Stimulated activated CD4-positive, alpha-beta T cell treated with anti-CD3 and anti-CD28 coated beads, Interleukin-4, amount 100 ng/mL, for 48 hours (primary cell): ENCODE measurements at places on chromosomes 16 and 17.
A peak's percentile ranks its signal among the peaks of the same experiment; 100 is the strongest.

GRCh38 chr17:44389723-44390202 lies 314 bp upstream of the ITGA2B start:
- no peak for DNase-seq

GRCh38 chr17:28178800-28179199 lies 136.3 kb downstream of the NLK start:
- DNase-seq, result no peak

DNA sequence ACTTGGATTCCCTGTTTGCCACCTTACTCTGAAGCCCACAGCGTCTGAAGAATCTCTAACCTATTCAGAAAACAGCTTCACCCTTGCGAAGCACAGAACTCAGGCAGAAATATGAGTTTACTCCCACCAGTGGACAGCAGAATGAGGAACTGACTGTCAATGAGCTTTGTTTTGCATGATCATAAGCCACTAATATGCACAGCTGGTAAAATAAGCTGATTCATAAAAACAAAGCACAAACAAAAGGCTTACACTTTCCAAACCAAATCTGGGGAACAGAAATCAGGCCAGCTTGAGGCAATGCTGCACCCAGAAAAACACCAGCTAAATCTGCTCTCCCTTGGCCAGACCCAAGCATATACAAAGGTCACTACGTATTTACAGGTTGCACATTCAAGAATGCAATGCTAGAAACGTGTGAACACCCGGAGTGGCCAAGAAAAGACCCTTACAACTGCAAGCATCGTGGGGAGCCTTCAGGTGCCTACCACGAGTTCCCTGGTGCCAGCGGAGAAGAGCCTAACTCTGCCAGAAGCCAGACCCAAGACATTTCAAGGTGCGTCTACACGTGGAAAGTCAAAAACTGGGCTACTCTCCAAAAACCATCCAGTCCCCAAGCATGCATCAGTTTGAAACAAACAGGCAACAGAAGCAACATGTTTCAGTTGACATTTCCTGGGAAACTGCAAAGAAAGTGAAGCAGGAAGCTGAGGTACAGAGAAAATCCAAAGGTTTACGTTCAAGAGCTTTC lies 207.1 kb downstream of the ZFHX3 start:
- no peak for DNase-seq

DNA sequence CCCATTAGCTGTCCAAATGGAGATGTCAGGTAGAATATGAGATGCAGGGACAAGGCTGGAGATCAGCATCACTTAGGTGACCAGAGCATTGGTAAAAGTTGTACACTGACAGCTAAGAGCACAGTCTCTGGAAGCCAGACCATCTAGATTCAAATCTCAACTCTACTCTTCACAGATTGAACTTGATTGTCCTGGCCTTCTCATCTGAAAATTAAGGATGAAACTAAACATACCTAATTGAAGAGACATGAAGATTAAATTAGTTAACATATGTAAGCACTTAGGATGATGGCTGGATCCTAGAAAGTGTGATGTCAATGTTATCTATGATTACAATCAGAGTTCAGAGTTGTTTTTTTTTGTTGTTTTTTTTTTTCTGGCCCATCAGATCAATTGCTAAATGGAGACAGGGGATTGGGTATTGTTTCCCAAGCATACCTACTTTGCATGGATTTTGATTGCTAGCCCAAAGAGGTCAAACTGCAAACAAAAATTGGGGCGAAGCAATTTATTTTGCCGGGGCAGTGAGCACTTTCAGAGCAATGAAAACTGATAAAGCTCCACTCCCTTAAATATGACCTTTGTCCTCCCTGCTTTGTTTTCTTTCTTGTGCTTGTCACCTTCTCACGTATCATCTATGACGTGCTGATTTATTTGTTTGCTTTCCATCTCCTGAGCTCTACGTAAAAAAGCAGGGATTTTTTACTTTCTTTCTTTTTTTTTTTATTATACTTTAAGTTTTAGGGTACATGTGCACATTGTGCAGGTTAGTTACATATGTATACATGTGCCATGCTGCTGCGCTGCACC lies 217.6 kb upstream of the CPHXL start:
- no peak for DNase-seq

- no peak for DNase-seq
Measured at GRCh38 chr17:38464723-38465390, 36.6 kb downstream of the ARHGAP23 start.

DNA sequence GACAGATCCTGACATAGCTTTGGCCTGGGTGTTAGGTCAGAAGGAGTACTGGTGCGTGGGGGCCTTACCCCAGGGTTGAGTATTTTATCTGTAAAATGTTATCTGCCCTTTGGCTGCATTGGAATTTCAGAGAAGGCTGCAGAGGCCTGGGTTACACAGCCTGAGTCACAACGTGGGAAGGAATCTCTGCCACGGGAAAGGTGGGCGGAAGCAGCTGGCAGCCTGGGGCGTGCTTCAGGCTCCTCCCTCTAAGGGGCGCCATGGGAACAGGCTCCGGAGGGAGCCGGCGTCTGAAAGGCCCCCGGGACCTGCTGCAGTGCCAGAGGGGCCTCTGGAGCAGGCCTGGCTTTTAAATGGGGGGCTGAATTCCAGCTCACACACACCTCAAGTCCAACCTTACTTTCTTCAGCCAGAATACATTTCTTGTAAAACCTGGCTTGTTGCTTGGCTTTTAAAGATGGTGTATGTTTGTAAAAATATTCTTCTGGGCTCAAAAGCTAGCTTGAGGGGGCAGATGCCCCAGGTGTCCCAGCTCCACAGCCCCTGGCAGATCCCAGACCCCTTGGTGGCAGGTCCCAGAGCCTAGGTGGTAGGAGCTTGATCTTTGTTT lies 142.2 kb downstream of the RAB11FIP4 start:
- no peak for DNase-seq

DNA sequence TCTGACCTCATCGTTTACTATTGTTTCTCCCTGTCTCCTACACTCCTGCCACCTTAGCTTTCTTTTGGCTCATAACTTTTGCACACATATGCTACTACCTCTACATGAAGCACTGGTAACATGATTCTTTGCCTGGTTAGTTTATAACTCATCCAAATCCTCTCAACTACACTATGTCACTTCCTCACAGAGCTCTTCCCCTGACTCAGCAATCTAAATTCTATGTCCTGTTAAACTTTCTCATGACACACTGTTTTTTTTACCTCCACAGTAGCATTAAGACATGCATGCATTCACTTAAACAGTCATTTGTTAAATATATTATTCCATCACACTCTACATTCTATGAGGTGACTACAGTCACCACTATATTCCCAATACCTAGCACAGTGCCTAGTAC lies 19.7 kb downstream of the APPBP2 start:
- no peak for DNase-seq

DNA sequence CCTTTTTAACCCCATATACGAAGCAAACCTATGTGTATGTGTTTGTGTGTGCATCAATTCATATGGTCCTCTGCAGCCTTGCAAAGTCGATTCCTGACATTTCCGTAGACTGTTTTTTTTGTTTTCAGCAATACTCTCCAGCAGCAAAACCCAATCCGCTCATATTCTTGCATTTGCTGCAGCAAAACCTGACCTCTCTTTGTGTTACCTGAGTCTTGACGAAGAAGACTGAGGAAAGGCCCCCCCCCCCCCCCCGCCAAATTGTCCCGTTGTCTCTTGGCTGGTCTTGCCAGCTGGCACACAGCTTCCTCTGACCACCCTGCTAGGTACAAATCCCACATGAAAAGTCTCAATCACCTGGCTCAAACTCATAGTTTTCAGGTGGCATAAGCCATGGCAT lies 494.7 kb downstream of the WWOX start:
- DNase-seq, result no peak

GRCh38 chr17:58671969-58672368 lies 19.9 kb downstream of the TEX14 start:
- no peak for DNase-seq

GRCh38 chr16:14409563-14409962 lies 220.5 kb downstream of the PARN start:
- no peak for DNase-seq

DNA sequence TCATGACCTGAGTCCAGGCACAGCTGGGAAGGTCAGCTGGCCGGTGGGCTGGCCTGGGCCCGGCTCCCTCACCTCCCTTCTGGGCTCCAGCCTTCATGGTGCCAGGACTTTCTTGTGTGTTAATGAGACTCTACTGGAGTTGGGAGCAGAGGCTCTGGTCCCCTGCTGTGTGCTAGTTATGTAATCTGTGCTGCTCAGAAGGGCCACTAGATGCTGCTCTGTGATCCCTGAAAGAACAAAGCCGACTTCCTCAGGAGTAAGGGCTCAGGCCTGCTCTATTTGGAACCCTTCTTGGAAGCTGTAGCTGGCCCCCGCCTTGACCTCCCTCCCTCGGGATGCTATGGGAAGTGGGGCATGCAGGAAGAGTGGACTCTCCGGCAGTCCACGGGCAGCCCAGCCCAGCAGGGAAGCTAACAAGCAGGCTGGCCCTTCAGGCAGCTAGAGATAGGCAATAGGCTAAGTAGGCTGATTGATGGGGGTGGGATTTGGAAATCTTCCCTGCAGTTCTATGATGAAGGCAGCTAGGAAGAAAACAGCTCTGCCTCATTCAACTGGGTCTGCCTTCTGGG lies 3.3 kb upstream of the CDK5R1 start:
- no peak for DNase-seq

- DNase-seq, result no peak
Measured at GRCh38 chr17:80439499-80439898, 24.5 kb downstream of the ENDOV start.

- no peak for DNase-seq
Measured at GRCh38 chr16:83619381-83620150, 188.2 kb upstream of the HSBP1 start.

DNA sequence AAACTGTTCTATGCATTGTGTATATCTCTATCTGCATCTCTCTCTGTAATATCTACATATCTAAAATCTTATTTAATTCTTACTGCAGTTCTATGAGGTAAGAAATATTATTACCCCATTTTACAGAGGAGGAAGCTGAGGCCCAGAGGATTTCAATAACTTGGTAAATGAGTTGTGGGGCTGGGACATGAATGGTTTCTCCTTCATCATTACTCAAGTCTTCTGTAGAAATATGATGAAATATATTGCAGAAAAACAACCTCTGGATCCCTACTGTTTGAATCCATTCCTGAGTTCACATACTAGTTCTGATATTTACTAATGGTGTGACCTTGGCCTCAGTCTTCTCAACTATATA lies 45.5 kb upstream of the NLK start:
- no peak for DNase-seq

DNA sequence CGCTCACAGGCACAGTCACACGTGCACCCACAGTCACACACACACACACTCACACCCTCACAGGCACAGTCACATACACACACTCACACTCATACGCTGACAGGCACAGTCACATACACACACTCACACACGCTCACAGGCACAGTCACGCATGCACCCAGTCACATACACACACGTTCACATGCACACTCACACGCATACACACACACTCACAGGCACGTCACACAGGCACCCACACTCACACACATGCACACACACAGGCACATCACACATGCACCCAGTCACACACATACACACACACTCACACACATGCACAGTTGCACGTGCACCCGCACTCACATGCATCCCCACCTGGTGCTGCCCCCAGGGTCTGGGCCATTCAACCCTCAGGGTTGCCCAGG lies 46.1 kb upstream of the CBFA2T3 start:
- DNase-seq, result no peak

DNA sequence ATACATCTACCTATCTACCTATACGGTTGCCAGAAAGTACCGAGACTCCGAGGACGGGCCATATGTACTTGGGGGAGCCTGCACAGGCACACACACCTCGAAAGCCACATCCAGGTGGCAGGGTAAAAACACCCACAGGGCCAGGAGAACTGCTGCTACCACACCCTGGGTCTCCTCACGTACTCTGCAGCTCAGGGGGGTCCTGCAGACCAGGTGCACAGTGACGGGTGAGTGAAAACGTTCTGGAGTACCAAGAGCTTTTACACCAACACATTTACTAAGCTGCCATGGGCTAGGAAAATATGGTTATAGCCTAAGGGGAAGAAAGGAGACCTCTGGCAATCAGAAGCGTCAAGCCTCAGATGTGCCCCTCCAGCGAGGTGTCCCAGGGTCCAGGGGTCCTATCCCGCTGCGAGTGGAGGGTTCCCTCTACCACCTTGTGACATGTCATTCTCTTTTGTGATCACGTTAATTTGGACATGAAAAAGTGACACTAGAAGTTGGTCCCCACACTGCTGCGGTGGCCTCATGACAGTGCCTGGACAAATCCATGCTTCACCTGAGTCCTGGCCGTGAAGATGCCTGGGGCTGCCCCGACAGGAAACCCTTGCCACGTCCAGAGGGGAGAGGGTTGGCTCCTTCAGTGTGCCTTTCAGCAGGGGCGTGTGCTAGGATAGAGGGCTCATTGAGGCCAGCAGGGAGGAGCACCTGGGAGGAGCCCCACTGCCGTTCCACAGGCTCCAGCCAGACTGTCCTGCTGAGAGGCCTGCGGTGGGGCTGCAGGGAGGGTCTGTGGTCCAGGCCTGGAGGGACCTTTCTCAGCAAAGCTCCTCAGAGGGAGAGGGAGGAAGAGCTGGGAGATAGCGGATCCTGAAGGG lies 1.8 kb downstream of the CANT1 start:
- DNase-seq, result no peak

- DNase-seq, result no peak
Measured at GRCh38 chr16:85206472-85207356, 94.4 kb upstream of the CIBAR2 start.

DNA sequence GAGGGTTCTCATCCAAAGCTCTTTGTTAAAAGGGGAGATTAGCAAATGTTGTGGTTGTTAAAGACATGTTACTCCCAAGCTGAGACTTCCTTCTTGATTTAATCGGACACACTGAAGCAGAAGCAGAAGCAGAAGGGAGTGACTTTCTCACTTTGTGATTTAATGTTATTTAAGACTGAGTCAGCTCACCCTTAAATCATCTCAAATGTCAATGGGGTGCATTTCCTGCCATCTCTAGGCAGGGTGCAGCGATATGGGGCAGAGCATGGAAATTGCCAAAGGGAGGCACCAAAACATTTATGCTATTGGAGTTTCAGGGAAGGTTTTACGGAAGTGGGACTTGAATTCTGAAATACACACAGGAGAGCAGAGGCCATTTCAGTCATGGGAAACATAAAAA lies 283.6 kb downstream of the ABCC12 start:
- DNase-seq, result no peak

DNA sequence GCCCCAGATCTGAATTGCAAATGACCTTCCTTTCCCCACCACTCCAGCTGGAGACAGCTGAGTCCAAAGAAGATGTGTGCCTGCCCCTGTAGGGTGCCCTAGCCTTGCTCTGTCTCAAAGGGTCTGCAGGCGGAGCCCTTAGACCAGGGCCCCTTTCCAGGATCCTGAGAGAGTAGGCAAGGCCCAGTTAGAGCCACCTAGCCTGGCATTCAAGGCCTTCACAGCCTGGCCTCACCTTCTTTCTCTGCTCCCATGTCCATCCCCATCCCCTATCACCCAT lies 66.6 kb upstream of the LHX1 start:
- DNase-seq, result no peak

DNA sequence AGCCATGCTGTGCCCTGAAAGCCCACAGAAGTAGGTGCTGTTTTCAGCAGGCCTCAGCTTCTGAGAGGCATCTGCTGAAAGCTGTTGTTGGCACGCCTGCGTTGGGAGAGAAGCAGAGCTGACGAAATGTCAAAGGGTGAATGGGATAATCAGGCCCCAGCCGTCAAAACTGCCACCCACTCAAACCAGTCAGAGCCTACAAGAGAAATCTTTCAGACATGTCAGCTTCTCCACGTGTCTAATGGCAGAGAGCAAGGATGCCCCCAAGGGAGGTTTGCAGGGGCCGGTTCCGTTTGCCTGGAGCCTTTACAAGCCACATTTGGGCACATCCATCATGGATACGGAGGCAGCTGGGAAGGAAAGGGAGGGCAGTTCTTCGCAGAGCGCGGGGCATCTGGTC lies 568.2 kb upstream of the EEF2KMT start:
- DNase-seq, result no peak

GRCh38 chr16:138049-138417 lies 440 bp downstream of the NPRL3 start:
- peak; percentile 21 for DNase-seq
